ENCODE measurements at places on chromosomes 4 and X.

GRCh38 chr4:31107362-31107761 is 387.2 kb downstream of the PCDH7 start:
- no peak for DNase-seq

DNA sequence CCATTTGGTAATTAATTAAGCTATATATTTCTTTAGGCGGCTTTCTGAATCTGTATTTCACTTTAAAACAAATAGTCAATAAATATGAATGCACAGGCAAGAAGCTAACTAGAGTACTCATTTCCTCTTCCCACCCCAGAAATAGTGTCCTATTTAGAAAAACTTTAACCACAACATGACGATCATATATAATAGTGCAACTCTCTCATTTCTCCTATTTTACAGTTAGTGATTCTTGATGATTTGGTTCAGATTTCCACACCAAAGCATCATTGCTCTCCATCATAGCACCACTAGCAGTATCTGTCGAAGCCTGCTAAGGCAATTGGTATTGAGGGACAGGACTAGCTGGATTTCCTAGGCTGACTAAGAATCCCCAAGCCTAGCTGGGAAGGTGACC is 184.0 kb upstream of the GALNTL6 start:
- no peak for DNase-seq

DNA sequence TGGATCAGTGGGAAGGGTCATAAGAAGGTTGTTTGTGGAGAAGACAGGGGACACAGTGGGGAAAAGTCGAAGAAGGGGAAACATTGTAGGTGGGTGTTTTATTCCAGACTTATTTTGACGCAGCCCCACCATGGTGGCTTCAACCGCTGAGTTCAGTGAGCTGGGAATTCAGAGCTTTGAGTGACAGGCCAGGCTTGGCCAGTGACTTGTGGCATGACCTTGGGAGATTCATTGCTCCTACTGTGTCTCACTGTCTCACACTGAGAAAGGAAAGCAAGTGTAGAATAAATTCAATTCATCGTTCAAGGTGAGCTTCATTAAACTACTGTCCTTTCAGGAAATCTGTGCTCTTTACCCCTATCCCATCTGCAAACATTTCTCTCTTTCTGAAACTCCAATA is 47.4 kb upstream of the SOD3 start:
- no peak for DNase-seq

GRCh38 chr4:74205046-74205445 is 47.1 kb downstream of the MTHFD2L start:
- no peak for DNase-seq

- no peak for DNase-seq
Measured at GRCh38 chrX:138866643-138867042, 155.1 kb upstream of the FGF13 start.

DNA sequence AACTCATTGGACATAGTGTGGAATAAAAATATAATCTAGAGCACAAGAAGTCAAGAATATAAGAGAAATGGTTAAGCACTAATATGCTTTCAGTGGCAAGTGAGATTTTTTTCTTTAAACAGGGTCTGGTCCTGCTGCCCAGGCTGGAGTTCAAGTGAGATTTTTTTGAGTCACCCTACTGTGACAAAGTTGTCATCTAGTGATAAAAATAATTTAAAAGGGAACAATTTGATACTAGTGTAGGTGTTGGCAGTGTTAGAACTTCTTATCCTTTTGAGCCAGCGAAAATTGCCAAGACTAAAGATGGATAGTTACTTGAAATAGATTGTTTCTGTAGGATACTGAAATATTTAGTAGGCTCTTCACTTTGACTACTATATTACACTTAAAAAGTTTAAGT is 67.9 kb upstream of the TECRL start:
- DNase-seq = no peak

- DNase-seq = no peak
Measured at GRCh38 chrX:63739885-63740284, 45.1 kb downstream of the ARHGEF9 start.

- no peak for DNase-seq
Measured at GRCh38 chr4:38995660-38996005, 36.6 kb downstream of the TMEM156 start.

- DNase-seq = no peak
Measured at GRCh38 chrX:24902806-24903205, 113.0 kb downstream of the ARX start.

DNA sequence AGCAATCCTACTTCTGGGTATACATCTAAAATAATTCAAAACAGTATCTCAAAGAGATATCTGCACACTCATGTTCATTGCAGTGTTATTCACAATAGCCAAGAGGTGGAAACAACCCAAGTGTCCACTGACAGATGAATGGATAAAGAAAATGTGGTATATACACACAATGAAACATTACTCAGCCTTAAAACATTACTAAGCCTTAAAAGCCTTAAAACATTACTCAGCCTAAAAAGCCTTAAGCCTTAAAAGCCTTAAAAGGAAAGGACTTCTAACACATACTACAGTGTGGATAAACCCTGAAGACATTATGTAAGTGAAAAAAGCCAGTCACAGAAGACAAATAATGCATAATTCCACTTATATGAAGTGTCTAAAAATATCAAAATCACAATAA is 40.3 kb upstream of the TFDP3 start:
- DNase-seq = no peak

DNA sequence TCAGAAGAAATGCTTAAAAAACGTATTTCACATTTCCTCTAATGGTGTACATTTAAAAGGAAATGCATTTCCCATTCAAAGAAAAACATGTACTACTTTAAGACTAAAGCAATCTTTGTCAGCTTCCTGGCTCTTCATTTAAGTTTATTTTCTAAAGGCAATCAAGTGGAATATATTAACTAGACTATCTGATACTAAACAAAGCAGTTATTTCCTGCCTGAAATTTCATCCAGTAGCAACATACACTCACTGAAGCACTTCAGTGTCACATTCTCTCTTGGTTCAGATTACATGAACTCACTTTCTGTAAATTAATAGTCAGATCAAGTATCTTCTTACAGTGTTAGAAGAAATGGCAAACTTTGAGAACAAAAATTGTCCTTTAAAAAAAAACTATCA is 42.5 kb downstream of the LRBA start:
- no peak for DNase-seq

DNA sequence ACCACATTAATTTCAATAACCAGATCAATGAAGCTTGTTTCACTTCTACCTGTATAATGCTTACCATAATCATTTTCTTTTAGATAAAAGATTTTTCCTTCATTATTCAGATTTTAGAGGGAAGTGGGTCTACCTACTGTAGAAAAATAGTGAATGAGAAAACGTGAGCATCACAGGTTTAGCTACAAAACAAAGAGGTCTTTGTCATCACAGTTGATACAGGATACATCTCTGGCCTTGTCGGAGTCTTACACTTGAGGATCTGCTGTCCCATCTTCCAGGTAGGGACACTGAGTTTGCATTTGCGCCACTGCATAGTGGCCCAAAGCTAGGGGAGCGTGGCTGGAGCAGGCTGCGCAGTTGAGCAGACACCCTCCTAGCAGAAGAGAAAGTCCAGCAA is 710 bp downstream of the CLDN24 start:
- DNase-seq = no peak

- DNase-seq = no peak
Measured at GRCh38 chr4:153143527-153144348, 60.5 kb upstream of the TRIM2 start.

DNA sequence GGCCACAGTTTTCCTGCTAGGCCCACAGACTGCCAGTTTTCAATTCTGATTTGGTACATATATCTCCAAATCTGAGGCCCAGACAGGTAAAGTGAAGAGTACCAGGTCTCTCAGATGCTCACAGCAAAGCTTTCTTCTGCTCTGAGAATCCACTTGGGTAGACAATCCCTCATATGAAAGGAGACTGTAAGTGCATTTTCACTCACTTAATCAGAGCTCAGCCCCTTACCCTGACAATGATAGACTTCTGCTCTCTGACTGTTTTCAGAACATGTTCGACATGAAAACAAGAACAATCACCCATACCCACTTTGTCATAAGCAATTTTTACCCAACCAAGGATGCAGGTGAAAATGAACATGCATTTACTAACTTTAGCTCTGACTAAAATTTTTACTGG is 7.1 kb downstream of the GPRIN3 start:
- DNase-seq = no peak

GRCh38 chrX:72020204-72020603 is 109.6 kb downstream of the NHSL2 start:
- DNase-seq = no peak

DNA sequence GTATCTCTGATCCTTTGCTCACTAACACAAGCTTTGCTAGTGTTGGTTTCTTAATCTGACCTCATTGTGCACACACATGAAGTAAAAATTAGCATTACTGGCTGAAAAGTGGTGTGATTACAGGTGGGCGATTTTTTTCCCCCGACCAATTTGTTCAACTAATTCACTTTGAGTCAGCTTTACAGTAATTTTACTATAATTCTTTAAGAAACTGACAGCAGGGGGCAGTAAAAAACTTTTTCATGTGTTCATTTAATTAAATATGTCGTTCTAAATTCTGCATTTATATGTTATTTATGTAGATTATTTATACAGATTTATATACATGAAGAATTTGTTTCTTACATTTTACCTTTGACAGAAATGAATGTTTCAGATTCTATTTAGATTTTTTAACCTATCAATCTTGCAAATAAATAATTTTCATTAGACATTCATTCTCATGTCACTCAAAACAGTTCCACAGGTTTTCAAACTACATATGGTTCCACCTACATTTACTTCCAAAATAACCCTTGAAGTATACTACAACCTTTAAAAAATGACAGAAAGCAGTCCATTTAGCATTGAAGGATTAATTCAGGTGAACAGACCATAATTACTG is 17.5 kb downstream of the PALLD start:
- DNase-seq = peak; percentile 29

- DNase-seq = no peak
Measured at GRCh38 chr4:23237771-23238170, 545.0 kb downstream of the GBA3 start.

GRCh38 chr4:137960371-137961050 is 281.6 kb downstream of the SLC7A11 start:
- no peak for DNase-seq

GRCh38 chr4:165461159-165461821 is 82.5 kb downstream of the CPE start:
- no peak for DNase-seq
